ENCODE measurements at places on chromosomes 12 and 14.

DNA sequence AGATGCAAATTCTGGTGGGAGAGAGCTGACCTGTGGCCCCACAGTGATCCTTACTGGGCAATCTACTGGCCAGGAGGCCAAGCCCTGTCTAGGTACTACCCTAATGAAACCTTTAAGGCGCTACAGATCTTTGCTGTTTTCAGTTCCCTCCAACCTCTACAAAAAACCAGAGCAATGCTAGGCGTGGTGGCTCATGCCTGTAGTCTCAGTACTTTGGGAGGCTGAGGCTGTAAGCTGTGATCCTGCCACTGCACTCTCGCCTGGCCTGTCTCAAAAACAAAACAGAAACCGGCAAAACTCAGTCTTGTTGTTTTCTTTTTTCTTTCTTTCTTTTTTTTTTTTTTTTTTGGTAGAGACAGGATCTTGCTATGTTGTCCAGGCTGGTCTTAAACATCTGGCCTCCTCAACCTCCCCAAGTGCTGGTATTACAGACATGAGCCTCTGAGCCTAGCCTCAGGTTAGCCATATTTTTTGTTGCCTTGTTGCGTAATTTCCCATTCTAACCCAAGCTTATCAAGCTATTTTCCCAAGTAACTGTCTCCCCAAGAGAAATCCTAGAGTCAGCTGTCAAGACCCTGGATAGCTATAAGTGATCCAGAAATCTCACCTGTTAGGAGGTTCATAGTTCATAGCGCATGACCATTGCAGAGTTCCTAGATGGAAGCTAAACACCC, 2.8 kb downstream of the ETFBKMT start:
- DNase-seq: no peak

- no peak for DNase-seq
These were observed 87.3 kb upstream of the RIN3 start for GRCh38 chr14:92426237-92426636.

DNA sequence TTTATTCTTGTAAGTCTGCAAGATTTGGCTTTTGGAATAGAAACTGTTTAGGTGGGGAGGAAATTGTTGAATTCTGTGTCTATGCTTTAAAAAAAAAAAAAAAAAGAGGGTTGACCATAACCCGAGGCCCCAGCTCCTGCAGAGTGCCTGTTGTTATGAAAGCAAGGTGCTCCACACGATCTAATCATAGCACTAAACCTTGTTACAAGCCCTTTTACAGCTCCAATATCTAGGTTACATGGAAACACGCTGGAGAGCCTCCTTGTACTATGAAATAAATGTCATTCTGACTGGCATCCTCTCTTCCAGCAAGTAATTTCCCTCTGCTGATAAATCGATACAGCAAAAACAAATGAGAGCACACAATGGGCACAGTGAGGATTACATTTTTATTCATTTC, 303.1 kb upstream of the SOX5 start:
- DNase-seq: no peak

- DNase-seq: no peak
These were observed 59.4 kb downstream of the ZNF664 start for GRCh38 chr12:124032265-124032886.

- DNase-seq: no peak
These were observed 40.3 kb upstream of the NTF3 start for GRCh38 chr12:5391653-5392052.

DNA sequence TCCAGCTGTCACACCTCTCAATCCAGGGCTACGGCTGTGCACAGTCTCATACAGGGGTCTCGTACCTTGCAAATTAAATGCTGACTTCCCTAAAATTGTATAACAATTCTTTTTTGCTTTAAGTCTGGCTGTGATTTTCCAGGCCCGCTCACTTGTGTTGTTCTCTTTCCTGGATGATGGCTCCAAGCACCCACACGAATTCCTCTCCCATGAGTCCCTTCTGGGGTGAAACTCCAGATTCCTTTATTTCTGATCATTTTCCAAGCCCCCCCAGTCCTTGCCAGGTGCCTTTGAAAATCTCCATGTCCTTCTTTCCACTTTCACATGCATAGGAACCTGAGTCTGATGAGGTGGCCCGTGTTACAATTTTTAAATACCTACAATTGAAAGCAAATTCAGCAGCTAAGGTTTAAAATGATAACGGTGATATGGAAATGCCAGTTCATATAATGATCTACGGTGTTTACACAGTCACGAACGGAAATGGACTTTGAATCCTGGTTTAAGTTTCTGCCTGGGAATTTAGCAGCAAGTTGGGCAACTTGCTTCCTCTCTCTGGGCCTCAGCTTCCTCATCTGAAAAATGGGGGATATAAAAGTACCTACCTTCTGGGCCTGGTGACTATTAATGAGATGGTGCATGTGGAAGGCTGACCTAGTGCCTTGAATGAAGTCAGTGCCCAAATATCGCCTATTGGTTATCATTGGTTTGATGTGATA, 85.5 kb downstream of the STAB2 start:
- DNase-seq: no peak

DNA sequence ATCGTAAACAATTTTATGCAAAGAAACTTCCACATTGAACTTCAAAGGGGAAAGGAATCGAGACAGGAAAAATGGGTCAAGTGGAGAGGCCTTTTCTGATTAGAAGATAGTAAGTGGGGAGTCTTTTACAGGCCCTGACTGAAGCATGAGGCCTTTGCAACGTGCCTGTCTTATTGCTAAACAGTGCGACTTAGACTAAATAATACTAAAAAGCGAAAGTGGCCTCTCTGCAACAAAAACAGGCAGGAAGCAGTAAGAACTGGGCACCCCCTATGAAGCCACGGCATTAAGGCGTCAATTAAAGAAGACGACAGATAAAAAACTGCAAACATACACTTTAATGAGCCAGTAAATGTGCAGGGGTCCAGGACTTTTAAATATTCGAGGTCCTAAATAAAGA, 283.4 kb upstream of the GRIP1 start:
- no peak for DNase-seq

DNA sequence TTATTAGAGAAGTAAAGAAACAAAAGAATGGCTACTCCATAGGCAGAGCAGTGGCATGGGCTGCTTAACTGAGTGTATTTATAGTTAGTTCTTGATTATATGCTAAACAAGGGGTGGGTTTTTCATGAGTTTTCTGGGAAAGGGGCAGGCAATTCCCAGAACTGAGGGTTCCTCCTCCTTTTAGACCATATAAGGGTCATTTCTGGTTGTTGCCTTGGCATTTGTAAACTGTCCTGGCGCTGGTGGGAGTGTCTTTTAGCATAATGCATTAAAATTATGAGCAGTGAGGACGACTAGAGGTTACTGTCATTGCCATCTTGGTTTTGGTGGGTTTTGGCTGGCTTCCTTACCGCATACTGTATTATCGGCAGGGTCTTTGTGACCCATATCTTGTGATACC, 40.1 kb downstream of the CCDC60 start:
- no peak for DNase-seq

DNA sequence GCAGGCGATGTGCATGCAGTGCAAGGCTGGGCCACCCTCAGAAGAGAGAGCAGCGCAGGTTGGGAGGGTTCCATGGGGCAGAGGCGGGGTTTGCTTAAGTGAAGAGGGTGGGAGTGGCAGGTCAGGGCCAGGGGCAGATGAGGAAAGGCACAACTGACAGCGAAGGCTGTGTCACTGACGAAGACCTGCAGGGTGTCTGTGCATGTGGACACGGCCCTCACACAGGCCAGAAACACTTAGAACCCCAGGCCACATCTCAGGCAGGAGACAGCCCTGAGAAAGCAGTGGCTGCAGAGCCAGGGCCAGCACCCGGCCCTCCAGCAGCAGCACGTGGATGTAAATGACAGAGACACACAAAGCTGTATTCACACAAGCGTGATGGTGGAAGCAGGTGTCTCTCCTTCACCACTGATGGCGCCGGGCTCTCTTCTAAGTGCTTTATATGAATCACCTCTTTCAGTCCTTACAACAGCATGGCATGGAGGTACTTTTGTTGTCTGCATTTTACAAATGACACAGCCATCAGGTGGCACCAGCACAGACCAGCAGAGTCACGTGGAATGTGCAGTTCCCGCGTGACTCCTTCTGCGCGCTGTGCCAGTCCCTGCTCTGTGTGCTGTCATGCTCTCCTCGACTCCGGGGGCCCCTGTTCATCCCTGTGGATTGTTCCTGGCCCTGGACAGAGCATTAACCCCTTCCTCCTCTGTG, 54.6 kb downstream of the TSPAN11 start:
- no peak for DNase-seq

GRCh38 chr14:73058922-73059673, 764 bp downstream of the RBM25 start:
- DNase-seq: no peak

DNA sequence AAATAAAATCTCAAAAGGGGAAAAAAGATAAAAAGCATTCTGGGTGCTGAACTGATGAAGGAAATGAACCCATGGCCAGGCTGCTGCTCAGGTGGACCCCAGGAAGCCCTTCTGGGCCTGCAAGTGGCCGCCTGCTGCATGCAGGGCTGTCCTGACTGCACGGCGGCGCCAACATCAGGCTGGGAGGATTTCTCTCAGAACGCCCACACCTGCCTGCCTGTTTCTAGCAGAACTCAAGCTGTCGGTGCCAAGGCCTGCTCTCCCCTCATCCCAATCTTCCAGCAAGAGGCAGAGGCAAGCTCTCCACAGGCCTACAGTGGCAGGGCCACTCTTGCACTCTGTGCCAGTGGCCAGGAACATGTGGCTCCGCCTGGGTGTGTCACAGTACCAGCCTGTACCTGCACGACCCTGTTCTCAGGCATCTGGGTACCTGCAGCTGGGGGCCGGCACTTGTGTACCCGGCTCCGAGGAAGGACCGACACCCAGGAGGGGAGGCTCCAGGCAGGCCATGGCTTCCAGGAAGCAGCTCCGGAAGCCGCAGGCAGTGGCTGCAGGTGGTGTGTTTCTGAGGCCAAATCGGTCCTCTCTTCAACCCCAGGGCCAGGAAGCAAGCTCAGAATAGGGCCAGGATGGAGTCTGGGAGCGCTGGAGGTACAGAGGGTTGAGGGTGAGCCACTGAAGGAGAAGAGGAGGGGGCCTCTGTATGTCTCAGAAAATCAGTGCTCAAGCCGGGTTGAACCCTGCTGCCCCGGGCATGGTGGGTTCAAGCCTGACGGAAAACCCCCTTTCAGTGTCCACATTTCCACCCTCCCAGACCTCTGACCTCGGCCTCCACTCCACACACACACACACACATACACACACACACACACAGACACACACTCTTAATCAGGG, 2.5 kb upstream of the INF2 start:
- no peak for DNase-seq

GRCh38 chr12:24705216-24705615, 243.7 kb downstream of the BCAT1 start:
- no peak for DNase-seq

GRCh38 chr14:73776194-73776537, 62.0 kb upstream of the PNMA1 start:
- no peak for DNase-seq

- no peak for DNase-seq
These were observed 622.3 kb downstream of the C12orf50 start for GRCh38 chr12:87406926-87407325.

- no peak for DNase-seq
These were observed 20.1 kb upstream of the SLC6A12 start for GRCh38 chr12:234019-234418.
